ENCODE measurements at places on chromosomes 2 and 18.

GRCh38 chr2:221133941-221134340 lies 438.2 kb downstream of the EPHA4 start:
- no peak for DNase-seq

GRCh38 chr2:98803405-98804264 lies 72.7 kb upstream of the MGAT4A start:
- no peak for DNase-seq

- DNase-seq: no peak
These were observed 89.8 kb downstream of the TGOLN2 start for GRCh38 chr2:85237849-85238565.

DNA sequence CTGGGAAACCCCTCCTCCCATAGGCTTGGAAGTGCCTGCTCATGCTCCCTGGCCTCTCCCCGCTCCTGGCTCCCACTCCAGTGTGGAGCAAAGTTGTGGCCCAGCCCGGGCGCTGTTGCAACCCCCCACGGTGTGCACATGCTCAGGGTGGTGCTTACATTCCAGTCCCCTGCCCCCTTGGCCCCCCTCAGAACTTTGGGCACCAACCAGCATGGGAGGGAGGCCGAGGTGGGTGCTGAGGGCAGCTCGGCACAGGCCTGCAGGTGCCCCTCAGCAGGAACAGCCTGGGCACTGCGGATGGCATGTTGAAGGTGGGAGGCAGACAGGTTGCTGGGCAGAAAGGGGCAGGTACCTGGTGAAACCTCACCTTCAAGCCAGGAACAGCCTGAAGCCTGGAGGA lies 125.3 kb downstream of the ARHGAP28 start:
- no peak for DNase-seq

DNA sequence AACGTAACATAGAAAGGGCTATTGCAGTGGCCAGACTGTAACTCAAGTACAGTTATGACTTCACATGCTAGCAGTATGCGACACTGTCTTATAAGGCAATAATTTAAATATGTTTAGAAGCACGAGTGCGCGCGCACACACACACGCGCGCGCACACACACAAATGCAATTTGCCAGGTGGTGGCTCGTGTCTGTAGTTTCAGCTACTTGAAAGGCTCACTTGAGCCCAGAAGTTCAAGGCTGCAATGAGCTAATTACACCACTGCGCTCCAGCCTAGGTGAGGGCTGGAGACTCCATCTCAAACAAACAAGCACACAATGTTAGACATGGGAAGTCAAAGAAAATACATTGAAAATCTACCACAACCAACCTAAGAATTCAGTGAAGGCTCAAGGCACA lies 103.7 kb downstream of the USP34 start:
- no peak for DNase-seq

DNA sequence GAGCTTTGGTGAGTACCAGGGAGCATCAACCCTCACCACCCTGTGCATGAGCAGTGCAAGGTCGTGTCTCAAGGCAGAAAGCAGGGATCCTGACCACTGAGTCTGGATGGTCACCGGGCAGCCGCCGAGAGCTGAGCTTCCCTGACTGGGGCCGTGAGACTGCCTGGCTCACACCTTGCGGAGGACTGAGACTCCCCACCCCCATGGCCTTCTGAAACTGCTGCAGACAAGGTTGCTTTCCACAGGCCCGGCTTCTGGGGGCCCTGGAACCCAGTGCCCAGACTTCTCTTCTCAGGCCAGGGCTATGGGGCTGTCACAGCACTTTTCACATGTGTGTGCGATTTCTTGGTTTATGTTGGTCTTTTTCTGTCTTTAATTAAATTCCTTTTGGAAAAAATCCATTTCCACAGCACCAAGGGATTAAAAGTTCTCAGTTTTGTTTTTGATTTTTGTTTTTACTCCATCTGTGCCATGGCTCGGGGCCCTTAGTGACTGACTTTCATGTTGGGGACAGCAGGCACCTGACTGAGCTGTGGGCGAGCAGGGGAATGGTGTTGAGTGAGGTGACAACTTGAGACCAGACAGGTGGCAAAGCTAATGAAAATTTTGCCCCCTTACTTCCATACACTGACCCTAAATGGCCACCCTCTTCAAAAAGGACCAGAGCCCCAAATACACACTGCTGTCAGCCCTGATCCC lies 297.9 kb downstream of the CYP26B1 start:
- DNase-seq: no peak

GRCh38 chr2:149329489-149330126 lies 779 bp upstream of the LYPD6 start:
- DNase-seq: no peak

DNA sequence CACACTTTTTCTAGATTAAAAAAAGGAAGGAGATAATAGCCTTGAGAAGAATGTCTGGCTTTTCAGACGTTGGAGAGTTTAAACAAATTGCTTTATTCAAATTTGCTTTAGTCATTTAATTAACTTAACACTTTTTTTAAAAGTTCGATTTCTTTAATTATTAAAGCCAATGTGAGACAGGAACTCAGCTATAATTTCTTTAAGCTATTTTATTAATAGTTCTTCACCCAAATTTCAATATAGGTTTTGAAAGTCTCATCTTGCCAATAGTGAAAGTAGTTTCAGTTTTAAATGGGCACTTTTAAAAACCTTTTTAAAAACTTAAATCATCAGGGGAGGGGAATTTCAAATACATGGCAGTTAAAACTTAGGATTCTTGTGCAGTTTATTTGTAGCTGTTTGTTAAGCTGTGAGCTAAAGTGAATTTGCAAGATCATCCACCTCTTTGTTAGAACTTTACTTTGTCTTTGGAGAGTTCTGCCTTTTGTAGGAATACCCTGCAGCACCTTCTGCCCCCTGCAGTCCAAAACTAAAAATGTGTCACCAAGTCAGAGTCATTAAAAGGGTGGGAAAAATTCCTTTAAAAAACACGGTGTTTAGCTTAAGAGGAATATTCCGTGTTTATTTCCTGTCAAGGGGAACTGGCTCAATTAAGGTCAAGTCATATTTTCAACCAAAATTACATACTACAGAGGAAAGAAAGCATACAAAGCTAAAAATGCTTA lies 4.6 kb downstream of the TGIF1 start:
- peak; percentile 33 for DNase-seq

GRCh38 chr2:190503088-190503487 lies 31.4 kb downstream of the NEMP2 start:
- DNase-seq: no peak

DNA sequence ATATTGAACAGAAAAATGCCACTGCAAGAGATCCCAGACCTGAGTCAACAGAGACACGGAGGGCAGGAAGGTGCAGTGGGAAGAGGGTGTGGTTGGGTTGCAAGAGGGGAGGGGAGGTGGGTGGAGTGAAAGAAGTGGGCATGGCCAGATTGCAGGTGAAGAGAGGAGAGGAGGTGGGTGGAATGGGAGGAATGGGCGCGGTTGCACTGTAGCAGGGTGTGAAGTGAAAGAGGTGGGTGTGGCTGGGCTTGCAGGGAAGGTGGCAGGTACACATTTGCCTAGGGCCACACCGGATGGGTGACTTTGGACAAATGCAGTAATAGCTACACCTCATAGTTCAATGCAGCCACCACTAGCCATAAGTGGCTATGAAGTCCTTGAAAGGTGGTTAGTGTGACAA lies 71.1 kb downstream of the DOCK10 start:
- no peak for DNase-seq

DNA sequence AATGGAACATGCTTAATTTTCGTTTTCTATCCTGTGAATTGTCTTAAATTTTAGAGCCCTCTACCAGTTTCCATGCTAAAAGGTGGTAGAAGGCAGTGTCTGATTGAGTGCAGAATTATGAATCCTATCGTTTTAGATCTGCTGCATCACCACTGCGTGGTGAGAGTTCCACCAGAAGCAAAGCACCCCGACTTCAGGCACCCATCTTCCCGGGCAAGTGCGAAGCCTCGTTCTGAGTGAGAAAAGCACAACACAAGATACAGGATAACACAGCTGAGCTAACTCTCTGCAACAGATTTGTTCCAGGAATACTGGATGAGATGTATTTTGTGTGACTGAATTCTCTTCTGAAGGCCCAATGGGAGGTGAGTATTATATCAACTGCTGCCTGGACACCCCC lies 471.5 kb downstream of the EIPR1 start:
- DNase-seq: no peak

DNA sequence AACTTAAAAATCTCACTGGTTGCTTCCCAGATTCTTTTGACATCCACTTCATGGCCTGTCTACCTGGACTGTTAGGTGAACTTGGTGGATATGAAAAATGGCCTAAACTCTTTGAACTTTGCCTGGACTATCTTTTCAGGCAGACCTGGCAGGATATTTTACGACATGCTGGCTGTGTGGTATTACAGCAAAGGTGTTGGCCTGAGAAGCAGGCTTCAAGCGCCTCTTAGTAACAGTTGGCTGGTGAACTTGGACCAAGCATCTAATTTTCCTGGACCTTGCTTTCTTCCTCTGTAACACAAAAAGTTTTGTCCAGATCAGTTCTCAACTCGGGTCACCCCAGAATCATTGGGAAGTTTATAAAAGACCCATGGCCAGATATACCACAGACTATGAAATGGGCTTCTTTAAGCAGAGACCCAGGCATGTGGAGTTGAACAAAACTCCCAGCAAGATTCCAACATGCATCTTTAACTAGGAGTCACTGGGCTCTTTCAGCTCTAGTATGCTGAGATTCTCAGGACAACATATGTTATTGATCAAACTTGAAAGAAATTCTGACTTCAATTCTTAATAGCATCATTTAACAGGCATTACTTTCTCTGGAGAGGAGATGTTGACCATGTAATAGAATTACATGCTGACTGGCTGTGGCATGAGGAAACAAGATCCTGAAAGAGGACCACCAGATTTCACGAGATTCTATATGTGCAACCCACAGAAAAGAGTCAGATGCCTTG lies 4.4 kb downstream of the LYPD1 start:
- no peak for DNase-seq

DNA sequence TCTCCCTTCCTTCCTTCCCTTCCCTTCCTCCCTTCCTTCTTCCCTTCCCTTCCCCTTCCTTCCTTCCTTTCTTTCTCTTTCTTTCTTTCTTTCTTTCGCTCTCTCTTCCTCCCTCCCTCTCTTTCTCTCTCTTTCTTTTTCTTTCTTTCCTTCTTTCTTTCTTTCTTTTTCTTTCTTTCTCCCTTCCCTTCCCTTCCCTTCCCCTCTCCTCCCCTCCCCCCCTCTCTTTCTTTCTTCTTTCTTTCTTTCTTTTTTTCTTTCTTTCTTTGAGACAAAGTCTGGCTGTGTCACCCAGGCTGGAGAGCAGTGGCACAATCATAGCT lies 34.8 kb downstream of the GATA6 start:
- no peak for DNase-seq

DNA sequence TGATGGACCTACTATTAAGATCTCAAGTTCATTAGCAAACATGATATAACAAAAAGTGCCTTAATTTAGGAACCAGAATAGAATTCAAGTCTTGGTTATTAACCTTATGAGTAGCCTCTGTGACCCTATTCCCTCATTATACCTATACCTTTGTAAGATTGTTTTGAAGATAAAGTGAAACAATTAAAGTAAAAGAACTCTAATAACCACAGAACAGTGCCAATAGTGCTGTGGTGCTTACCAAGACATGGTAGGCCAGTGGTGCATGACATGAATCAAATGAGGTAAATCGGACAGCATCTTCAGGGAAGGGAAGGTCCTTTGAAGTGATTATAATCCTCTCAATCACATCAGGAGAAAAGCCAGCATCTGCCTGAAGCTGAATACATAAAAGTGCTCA lies 36.4 kb downstream of the METTL4 start:
- DNase-seq: no peak

GRCh38 chr2:67650291-67651133 lies 253.4 kb downstream of the ETAA1 start:
- no peak for DNase-seq

DNA sequence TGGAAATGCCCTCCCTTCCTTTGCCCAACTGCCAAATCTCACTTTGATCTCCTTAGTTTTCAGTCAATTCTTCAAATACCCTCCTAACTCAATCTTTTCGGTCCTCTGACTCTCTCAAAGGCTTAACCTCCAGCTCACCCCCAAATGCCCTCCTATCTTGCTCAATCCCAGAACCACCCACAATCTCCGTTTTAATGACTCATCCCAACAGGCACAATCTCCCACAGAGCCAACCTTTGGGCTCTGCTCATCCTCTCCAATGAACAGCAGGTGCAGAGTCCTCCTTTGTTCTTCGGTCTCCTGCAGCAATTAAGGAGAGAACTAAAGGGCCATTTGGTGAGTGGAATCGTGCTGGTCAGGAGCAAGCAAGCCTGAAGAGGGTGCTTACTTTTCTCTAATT lies 366.1 kb upstream of the CRIM1 start:
- DNase-seq: no peak

GRCh38 chr2:47012189-47012588 lies 96.6 kb upstream of the MCFD2 start:
- no peak for DNase-seq

- DNase-seq: no peak
These were observed 139.3 kb downstream of the KLHL29 start for GRCh38 chr2:23524261-23524706.

- DNase-seq: no peak
These were observed 98.1 kb downstream of the MMADHC start for GRCh38 chr2:149489452-149489851.

GRCh38 chr18:69580107-69580506 lies 179.4 kb downstream of the DOK6 start:
- peak; percentile 17 for DNase-seq

DNA sequence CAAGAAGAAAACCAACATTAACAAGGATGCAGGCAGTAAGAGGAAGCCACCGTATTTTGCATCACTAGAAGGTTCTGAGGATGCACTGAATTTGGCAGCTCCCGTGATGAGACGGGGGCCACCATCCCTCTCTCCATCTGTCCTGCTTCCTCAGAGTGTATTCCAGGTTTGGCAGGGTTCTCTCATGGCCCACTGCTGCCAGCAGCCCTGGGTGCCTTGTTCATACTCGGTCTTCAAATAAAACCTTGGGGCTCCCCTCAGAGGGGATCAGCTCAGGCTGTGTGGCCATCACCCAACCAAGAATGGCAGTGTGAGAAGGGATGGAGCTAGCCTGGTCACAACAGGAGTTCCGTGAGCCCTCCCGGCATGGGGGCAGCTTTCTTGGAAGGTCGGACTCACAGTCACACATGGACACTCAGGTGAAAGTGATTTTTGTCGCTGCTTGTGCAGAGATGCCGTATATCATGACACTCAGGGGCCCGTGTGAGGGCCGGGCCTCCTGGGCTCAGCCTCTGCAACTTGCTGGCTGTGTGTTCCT lies 12.8 kb upstream of the MBP start:
- DNase-seq: no peak

- DNase-seq: no peak
These were observed 465 bp downstream of the SEPTIN10 start for GRCh38 chr2:109613081-109613921.

DNA sequence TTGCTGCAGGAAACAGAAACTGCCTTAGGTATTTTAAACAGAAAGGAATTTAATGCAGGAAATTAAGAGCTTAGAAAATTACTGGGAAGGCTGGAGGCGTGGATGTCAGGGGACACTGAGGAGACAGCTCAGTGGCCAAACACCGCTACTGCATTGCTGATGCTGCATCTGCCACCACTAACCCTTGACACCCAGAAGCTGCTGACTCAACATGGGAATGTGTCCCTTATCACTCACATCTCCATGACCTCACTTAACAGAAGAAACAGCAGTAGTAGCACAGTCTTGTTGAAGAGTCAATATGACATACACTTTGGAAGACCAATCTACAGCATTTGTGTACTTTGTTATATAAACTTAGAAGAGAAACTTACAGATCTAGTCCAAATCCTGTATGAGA lies 906.1 kb downstream of the SLC4A3 start:
- no peak for DNase-seq
